ENCODE measurements at places on chromosomes 2 and 18.

DNA sequence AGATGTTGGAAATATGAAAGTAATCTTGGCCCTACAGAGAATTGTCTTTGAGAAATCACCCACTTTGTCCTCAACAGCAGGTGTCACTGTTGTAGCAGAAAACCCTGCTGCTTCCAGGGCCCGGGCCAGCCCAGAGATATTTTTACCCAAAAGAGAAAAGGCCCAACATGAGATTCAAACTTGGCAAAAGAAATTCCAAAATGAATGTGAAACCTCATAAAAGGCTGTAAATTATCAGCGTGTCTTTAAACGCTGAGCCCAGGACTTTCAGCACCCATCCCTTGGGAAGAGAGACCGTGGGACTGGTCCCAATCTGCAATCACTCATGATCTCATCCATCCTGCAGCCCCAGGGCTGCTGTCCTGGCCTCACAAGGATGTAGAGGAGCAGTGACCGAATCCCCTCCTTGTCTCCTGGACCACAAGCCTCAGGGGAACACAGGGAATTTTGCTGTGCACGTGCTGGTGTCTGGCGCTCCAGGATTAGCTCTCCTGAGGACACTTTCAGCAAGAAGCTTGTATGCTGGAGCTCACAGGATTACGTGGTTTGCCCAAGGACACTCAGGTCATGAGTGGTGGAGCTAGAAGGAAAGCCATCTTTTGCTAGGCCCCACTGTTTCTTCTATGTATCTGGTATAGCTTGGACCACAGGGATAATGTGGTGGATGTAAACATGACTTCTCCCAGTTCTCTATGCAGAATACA, 202.1 kb downstream of the RNF144A start:
- DNase-seq: no peak

GRCh38 chr18:13629841-13630715, 96.3 kb downstream of the FAM210A start:
- no peak for DNase-seq

GRCh38 chr2:32743480-32744236, 115.8 kb downstream of the TTC27 start:
- DNase-seq: no peak

DNA sequence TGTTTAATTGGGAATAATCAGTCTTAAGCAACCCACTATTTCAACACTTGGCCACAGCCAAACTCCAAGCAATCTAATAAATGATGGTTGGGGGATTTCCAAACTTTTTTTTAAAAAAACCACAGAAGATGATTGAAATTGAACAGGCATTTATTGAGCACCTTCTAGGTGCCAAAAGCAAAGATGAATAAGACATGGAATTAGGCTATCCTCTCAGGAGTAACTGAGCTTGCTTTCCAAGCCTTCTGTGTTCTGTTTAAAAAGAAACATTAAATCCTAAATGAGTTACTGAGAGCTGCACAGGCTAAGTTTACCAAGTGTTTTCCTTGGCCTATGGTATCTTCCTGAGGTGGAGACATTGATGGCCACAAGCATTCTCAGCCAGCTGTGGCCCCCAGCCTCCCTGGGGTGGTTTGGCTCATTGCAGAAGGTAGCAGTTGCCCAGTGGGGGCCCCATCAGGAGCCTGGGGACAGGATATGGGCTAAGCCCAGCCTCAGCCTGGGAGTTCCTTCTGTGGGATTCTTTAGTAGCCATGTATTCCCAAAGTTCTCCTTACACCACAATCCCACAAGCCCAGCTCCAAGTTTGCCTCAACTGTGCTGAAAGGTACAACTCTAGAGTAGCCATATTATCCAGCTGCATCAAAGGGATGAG, 174.3 kb downstream of the C1D start:
- DNase-seq: no peak

DNA sequence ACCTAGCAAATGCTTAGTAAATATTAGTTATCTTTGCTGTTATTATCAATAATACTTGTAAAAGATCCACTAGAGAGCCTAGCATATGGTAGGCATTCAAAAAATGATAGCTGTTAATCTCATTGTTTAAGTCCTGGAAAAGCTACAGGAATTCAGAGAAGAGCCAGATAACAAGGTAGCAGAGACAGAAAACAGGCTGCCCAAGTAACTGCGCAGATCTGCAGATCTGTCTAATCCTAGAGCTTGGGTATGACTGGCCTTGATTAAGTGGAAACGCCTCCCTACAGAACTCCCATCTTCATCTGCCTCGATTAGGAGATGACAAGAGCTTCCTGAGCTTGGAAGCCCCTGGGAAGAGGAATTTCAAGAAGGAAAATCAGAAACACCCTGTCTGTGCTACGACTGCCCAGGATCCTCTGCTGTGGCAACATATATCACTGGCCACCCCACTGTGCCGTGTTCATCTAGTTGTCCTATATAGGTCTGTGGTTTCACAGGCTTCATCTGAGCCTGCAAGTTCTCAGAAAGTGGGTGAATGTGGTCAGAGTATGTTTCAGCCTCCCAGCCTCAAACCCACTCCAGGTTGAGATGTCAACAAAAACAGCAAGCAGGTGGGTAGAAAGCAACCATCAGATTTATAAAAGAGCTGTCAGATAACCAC, 151.5 kb upstream of the PKDCC start:
- no peak for DNase-seq

DNA sequence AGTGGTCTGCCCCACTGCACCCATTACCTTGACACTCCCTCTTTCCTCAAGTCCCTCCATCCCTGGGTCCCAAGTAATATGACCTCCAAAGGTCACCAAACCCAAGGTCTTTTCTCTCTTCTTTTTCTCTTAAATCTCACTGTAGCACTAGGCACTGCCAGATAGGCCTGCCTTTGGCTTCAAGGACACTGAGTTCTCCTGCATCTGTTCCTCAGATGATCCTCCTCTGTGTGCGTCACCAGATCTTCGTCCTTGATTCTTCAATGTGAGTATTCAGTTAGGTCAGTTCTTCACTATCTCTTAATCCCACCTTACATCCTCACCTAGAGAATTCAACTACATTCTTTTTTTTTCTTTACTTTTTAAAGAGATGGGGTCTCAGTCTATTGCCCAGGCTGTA, 249.2 kb downstream of the NBAS start:
- no peak for DNase-seq

DNA sequence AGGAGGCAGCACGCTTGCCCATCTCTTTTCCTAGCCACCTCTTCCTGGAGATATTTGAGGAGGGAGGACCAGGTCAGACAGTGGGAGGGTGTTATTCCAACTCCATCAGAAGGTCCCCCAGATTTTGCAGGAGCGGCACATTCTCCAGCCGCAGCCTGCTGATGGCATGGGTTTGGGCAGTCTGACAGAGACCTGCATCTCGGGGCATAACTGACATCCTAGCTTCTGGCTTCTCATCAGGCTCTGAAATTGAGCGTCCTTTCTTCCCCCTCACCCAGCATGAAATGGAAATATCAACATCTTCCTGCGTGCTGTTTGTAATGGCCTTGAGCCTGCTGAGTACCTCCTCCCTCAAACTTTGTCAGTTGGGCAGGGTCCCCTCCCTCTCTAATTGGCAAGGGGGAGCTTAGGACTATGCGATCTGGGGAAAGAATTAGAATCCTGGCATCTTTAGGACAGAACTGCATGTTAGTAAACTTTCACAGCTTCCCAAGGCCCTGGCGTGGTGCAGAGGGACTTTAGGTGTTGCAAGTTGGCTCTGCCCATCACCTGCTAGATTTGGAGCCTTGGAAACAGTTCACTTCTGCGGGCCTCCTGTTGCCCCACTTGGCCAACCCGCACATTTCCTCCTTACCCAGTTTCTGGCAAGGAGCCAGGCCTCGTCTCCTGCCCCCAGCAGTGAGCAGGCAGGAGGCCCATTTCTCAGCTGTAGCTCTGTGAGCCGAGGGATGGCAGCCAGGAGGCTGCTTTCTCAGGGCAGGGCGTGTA, 2.2 kb downstream of the ITM2C start:
- no peak for DNase-seq

DNA sequence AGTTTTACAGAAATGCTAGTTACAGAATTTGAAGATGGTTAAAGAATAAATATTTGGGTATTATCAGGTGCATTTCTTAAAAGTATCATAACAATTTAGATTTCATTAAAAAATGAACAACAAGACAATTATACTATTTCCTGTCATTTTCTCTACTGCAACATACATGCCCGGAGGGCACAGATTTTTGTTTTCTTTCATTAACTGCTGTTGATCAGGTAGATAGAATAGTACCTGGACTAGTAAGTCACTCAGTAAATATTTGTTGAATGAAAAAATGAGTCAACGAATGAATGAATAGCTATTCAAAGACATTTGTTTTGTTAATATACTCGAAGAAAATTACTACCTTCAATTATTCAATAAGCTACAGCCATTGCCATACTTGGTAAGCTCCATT, 531.2 kb upstream of the VRK2 start:
- DNase-seq: no peak

DNA sequence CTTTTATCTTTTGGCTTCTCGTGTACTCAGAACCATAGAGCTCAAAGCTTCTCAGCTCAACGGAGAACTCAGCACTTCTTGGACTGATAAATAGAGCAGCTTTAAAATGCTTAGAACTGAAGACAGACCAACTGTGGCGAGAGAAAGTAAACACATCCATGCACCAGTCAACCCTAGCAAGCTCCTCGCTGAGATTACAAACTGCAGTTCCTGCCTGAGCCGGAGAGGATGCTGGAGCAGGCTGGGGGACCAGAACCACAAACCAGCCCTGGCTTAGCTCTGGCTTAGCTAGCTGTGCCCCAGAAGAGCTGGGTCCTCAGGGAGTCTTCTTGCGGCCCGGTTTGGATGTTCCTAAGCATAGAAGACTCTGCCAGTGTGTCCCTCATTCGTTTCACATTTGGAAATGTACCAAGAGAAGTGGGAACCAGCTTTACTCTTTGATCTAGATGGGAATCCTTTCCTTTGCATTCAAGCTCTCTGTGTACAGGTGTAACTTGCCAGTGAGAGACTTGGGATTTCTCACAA, 5.6 kb downstream of the PAX8 start:
- no peak for DNase-seq

DNA sequence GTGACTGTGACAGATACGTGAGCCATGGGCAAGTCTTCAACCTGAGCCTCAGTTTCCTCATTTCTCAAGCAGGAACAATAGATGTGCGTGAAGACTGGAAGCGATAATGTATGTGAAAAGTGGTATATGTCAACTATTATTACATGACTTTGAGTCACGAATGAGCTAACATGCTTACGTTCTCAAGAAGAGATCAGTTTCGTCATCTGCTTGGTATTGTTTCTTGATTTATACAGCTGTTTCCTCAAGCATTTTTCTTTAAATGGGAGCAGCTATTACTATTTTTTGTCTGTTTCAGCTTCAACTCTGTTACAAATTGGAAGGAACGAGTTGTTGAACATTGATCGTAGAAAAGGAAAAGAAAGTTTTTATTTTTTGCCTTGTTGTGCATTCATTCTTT, 48.5 kb upstream of the THOC1 start:
- no peak for DNase-seq

DNA sequence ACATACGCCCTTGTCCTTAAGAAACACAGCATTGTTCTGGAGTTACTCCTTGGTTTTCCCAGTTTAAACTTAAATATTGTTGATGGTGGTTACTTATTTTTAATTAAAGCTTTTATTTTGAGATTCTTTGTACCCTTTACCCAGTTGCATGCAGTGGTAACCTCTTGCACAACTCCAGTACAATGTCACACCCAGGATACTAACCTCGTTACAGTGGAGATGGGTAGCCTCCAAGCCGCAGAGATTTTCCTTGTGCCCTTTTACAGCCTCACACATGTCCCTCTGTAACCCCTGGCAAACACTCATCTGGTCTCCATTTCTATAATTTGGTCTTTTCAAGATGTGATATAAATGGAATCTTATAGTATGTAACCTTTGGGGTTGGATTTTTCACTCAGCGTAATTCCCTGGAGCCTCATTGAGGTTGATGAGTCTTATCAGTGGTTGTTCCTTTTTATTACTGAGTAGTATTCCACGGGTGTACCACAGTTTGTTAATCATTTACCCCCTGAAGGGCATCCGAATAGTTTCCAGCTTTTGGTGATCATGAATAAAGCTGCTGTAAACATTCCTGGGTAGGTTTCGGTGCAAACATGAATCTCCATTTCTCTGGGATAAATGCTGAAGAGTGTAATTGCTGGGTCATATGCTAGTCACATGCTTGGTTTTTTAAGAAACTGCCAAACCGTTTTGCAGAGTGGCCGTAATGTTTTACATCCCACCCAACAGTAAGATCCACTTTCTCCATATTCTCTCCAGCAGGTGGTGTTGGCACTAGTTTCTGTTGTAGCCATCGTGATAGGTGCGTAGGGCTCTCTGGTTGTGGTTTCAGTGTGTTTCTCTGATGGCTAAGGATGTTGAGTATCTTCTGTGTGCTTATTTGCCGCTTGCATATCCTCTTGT, 68.6 kb downstream of the DGKD start:
- no peak for DNase-seq

- no peak for DNase-seq
Observed at GRCh38 chr2:167005096-167005495, 116.8 kb downstream of the XIRP2 start.

- DNase-seq: no peak
Observed at GRCh38 chr2:111049792-111050640, 70.7 kb upstream of the BCL2L11 start.

DNA sequence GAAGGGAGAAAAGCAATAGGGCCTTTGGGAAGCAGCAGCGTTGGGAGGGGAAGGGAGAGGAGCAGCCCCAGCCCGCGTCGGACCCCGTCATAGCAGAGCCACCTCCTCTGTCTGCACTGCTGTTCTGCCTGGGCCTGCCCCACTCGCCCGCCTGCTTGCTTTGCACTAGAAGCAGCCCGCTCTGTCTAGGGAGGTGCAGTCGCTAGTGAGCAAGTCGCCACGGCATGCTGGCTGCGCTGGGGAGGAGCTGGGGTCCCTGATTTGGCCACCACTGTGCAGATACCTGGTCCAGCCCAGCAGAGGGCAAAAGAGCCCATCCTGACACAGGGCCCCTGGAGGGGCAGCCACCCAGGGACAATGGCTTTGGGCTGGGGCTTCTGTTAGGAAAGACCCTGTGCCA, 8.0 kb upstream of the TMEM214 start:
- DNase-seq: no peak

- no peak for DNase-seq
Observed at GRCh38 chr2:60502144-60502543, 51.3 kb downstream of the BCL11A start.

- no peak for DNase-seq
Observed at GRCh38 chr2:60821587-60822302, 59.6 kb upstream of the REL start.

DNA sequence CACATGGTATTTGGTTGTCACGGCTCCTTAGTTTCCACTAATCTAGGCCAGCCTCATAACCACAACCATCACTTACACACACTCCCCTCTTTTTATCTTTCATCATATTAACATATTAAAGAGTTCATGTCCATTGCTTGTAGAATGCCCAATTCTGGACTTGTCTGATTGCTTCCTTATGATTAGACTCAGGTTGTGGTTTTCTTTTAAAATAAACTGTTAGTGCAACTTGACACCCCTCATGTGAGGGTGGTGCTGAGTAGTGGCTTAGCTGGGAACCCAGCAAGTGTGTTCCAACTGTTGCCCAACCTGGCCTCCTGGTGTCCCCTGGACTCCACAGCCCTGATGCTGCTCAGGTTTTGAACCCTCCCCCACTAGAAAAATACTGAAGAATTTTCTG, 20.1 kb upstream of the CD207 start:
- no peak for DNase-seq

- DNase-seq: no peak
Observed at GRCh38 chr2:234772733-234773060, 179.1 kb upstream of the SH3BP4 start.

GRCh38 chr18:27121108-27121507, 64.0 kb downstream of the CHST9 start:
- DNase-seq: no peak

- DNase-seq: no peak
Observed at GRCh38 chr2:54161660-54162424, 46.4 kb downstream of the ACYP2 start.

- no peak for DNase-seq
Observed at GRCh38 chr2:209094221-209094620, 329.6 kb upstream of the MAP2 start.
